ENCODE measurements at places on chromosomes 6 and 20.

DNA sequence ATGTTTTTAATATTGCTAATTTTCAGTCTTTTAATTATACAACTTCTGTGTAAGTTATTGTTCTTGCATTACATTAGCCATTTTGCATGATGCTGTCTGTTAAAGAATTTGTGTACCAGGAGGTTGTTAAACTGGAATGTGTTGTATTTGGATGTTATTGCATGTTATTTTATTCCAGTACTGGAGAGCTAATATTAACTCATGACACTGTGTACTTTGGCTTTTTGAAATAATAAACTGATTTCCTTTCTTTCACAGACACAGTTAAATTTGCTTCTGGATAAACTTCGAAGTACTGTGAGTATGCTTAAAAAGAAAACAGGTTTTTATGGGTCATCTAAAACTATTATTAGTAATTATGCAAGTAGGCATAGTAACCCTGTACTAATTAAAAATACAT lies 121.3 kb downstream of the MYO6 start:
- no peak for DNase-seq

DNA sequence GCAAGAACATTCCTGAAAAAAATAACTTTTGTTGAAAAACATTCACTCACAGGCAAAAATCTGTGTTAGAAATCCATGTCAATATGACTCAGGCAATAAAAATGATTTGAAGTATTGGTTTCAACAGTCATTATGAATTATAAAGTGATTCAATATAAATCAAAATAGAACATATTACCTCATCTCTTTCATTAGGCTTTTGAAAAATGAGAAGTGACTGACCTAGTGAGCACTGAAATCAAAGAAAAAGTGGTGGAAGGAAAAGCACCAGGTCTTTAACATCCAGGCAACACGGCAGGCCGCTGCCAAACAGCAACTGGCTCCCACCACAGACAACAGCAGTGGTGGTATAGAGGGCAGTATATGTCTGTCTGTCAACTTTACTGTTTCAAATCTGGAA lies 68.9 kb downstream of the MAN1A1 start:
- no peak for DNase-seq

DNA sequence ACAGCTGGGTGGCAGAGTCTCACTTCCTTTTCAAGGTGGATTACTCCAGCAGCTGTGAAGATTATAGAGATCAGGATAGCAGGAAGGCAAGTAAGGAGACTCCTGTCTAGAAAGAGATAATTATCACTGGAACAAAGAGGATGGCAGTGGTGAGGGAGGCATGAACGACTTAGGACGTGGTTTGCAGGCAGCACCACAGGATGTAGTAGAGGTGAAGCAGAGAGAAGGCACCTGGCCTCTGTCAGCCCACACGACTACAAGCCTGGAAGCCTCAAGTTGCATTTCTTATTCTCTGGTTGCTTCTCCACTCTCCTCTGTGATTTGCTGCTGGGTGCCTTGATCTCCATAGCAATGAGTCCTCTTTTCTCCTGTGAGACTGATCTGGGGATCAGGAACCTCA lies 62.7 kb downstream of the TSHZ2 start:
- no peak for DNase-seq

DNA sequence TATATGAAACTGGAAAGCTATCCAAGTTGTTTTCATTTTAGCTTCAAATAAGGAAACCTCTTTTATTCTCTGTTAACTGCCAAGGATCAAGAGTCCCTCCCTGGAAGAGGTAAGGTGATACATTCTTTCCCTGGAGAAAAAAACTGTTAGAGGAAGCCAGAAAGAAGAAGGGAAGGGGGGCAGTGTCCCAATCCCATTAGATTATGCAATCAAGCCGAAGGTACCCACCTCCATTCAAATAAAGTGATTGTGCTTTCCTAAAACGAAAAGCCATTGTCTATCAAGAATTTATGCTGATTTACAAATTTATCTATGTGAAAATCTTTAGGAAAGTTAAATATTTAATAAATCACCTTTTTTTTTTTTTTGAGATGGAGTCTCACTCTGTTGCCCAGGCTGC lies 9.5 kb upstream of the UQCC1 start:
- no peak for DNase-seq

DNA sequence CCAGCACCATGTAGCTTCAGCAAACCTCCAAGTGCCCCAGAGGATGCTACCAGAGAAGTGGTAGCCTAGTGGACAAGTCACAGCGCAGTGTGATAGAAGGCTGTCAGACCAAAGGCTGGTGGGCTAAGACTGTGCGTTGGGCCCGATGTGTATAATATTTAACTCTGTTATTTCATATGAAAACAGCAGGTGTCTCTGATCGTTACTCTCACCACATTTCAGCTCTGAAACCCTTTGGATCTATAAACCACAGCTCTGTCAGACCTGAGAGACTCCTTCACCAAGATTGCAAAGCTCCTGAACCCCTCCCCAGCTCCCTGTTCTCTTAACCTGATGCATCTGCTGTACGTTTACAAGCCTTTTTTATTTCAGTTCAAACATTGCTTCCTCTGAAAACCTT lies 43.8 kb downstream of the ISM1 start:
- DNase-seq: no peak

Measured in T-helper 2 cell (primary cell).